PC-9 (cell line): ENCODE measurements at places on chromosomes 1 and 21. TPM values are rescaled to one million over a fixed set of nuclear protein-coding genes. Genes with fewer than 3 reads are reported as not detected.

Gene TNFAIP8L2
- total RNA-seq: not detected in 2 replicates

Gene S100A5
- total RNA-seq: 7.2 and 11.1 TPM in 2 replicates

DNA sequence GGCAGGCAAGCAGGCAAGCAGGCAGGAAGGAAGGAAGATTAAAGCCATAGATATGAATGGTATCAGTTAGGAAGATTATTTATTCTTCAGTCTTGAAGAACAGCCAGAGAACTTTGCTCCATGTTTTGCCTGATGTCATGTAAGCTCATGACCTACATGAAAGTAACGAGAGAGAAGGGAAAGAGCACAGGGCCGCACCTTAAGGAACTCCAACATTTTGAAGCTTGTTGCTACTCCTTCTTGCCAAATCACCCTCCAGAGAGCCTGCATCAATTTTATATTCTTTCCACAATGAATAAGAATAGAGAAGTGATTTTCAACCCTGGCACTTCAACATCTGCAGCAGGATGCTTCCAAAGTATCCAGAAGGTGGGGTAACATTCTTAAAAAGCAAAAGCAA is 78.0 kb upstream of the EFHD2 start:
- DNase-seq: no peak

DNA sequence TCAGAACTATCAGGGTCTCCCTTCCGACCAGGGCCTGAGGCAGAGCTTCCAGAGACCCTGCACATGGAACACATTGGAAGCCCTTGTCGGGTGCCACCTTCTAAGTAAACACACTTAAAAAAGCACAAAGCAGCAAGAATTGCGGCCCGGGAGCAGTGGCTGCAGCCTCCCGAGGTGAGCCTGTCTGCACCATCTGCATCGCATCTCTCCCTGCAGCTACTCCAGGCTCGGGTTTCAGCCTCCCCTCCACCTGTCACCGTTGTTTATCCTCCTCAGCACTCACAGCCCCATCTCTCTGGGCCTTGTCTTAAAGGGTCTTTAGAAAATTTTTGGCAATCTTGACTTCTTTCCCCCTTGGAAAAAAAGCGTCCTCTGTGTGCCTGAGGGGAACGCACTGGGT is 95.1 kb upstream of the ARHGEF16 start:
- no peak for DNase-seq

DNA sequence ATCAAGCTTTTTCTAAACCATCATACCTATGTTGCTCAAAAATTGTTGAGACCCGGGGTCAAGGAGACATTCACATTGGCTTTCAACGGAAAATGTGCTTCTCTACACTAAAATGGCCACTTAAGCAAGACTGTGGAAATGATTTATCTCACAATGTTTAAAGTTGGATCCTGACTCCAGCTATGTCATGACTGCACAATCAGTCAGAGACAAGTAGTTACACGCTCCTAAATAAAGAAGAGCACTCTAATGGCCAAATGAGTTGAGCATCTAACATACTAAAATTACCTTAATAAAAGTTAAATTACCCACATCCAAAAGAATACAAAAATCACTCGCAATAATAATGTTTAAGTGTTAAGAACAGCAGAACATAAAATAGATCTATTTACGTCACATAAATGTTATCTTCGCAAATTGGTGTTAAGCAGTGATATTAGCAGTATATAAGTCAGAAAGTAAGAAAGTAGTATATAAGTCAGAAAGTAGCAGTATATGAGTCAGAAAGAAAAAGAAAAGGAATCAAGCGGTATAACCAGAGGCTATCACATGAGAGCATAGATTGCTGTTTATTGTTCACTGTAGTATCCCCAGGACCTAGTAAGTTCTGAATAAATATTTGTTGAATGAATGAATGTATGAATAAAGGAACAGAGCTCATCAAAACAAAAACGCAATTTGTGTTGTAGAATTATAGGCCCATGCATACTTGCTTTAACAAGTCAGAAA is 28.4 kb downstream of the ZNF281 start:
- DNase-seq: no peak

DNA sequence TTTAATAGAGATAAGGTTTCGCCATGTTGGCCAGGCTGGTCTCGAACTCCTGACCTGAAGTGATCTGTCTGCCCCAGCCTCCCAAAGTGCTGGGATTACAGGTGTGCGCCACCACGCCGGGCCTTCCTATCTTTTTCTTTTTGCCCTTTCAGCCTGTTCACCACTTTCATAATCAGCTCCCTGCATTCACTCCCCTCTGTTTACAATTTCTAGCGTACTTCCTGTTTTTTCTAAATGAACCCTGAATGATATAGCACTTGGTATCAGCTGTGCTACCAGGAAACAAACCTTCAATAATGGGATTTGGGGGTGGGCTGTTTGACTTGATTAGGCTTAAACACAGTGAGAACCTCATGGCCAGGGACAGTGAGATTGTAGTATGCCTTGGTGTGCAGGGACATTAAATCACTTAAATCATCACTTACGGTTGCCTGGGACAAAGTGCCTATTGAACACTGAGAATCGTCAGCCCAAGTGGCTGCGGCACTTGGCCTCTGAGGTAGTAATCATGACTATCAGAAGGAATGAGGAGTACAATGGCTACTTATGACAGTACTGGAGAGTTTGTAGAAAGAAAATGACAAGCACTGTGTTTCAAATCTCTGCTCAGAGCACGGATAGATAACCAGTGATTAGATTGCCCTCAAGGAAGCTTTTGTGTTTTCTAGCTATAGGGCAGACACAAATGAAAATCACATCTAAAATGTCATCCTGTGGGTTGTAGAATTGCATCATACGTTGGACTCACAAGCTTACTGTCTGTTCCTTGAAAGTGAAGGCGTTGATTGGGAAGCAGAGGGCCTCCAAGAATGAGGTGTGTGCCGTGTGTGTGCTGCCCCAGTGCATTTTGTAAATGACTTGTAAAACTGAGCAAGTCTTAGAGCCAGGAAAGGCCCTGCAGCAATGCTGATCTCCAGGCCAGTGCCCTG is 661.8 kb downstream of the MATN1 start:
- no peak for DNase-seq

DNA sequence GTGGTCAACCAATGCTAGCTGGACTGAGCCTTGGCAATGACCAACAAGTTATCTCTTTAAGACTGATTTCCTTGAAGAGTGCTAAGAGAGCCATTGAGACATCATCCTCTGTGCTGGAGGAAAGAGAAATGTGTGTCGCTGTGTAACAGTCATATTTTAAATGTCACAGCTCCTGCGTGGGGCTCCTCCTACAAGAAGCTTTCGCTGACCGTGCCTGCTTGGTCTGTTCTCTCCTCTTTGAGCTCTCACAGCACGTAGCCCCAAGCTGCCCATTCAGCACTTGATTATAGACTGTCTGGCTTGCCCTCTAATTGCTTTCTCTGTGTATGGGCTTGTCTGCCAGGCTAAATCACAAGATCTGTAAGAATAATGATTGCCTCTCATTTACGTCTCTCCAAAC is 221.3 kb downstream of the FOXD2 start:
- no peak for DNase-seq

Gene CAPN8
- total RNA-seq: 85.6 and 94.7 TPM in 2 replicates

- DNase-seq: no peak
These were observed 341.5 kb downstream of the KCNH1 start for GRCh38 chr1:210792250-210793102.
